ENCODE measurements at places on chromosomes 7 and 10.

- DNase-seq = no peak
Measured at GRCh38 chr10:5947471-5948207, 29.7 kb downstream of the IL15RA start.

DNA sequence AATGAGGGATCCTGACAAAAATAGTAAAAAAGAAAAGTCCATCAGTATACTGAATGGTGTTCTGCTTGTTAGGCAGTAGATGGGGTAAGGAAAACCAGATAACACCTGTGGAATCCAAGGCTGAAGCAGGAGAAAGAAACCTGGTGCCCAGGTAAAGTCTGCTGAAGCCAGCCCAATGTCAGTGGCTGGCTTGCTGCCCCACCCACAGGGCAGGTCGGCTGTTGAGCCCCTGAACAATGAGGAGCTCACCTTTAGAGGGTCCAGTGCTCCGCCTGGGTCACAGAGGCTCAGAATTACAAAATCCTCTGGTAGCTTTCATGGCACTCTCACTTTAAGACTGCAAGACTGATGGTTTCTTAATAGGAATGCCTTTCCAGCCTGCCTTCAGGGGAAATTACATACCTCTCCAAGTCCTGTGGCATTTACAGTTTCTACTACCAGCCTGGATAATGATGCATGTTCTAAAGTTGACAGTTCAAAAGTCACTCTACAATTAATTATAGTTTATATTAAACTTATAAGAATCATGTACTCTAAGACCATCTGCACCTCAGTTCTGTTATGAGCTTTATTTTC is 23.8 kb downstream of the DHX32 start:
- no peak for DNase-seq

- no peak for DNase-seq
Measured at GRCh38 chr10:108709927-108710722, 1213.2 kb downstream of the XPNPEP1 start.

- no peak for DNase-seq
Measured at GRCh38 chr7:47232751-47233412, 349.0 kb downstream of the TNS3 start.

DNA sequence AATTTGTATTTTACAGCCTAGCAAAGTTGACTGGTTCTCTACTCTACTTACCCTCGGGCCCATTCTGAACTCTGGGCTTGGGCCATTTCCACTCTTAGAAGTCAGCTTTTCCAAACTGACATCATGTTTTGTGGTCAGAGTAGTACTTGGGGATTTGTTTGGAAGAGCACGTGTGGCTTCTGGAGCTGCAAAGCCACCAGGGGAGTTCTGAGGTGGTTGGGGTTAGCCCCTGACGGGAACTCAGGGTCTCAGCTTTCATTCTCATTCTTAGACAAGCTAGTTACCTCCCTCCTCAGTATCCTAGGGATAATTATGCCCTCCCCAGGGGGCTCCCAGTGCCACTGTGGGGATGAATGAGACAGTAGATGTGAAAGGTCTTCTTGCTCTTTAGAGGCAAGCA is 647.7 kb upstream of the GALNT17 start:
- DNase-seq = no peak

- DNase-seq = no peak
Measured at GRCh38 chr7:79528421-79528820, 75.0 kb upstream of the MAGI2 start.

All from glutamatergic neuron (in vitro differentiated cells).